Hypothalamus (tissue), 51 donors: ENCODE measurements at places on chromosomes 4 and X.

DNA sequence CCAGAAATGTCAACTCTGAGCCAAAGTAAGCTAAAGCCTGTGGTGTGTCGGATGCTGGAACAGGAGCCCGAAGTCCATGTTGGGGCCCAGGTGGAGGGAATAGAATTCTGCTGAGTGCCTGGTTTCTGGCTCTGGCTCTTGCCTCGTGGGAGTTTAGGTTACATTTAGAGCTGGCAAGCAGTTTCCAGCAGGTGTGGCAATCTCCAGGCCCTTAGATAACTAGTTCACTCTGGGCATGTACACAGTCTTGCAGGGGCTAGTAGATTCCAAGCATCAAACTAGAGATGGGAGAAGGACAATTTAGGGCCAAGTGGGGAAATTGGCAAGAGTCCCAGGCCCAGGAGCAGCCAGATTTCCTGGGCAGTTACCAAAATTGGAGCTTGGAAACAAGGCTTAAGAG is 56.3 kb upstream of the STOX2 start:
- no peak for DNase-seq

DNA sequence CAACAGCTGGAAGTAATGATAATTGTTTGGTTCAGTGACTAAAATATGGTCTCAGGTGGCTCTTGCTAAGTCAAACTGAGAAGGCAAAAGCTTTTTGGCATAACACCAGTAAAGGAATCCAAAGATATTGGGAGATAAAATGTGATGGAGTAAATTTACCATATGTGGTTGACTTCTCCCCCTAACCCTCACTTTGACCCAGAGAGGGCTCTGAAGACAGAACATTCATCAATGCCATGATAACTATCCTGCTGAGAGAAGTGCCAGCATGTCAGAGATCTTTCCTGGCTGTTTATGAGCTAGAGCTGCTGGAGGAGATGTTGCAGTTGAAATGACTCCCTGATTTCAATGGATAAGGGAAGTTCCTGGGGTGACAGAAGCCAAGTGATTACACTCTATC is 213.4 kb downstream of the SPCS3 start:
- DNase-seq = no peak

- no peak for DNase-seq
These were observed 19.1 kb downstream of the HPGD start for GRCh38 chr4:174503079-174503715.

- no peak for DNase-seq
These were observed 196.7 kb downstream of the ZNF330 start for GRCh38 chr4:141417387-141417786.

- no peak for DNase-seq
These were observed 2.7 kb upstream of the TIMP1 start for GRCh38 chrX:47579537-47579936.

DNA sequence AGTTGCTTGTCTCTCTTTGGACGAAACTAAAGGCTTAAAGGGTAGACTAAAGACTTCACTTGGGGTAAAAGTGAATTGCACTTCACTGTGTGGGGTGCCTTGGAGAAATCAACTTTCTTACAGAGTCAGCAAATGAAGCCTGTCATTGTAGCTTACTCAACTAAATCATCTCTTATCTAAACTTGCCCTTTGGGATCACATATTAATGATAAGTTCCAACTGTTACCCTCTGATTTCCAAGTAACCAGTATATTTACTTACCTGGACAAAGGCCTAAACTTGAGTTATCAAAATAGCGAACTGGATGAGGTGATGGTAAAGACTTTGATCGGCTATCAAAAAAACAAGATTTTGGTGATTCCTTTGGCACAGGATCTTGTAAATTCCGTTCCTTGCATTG is 8.9 kb upstream of the BDH2 start:
- no peak for DNase-seq

DNA sequence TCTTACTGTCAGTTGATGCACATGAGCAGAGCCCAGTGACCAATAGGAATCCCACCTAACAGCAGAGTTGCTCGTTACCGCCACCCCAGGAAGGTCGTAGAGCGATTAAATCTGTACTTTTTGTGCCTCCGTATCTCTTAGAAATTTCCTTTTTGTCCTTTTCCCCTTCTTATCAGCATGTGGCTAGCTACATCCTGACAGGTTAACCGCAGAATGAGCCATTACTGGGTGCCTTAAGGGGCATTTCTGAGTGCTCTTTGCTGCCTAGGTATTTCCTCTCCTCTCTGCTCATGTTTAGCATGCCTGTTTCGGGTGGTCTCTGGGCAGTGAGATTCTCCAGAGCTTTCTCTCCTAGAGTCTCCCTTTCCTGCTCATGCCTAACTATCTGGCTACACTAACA is 530.5 kb downstream of the FAM133A start:
- DNase-seq = no peak

DNA sequence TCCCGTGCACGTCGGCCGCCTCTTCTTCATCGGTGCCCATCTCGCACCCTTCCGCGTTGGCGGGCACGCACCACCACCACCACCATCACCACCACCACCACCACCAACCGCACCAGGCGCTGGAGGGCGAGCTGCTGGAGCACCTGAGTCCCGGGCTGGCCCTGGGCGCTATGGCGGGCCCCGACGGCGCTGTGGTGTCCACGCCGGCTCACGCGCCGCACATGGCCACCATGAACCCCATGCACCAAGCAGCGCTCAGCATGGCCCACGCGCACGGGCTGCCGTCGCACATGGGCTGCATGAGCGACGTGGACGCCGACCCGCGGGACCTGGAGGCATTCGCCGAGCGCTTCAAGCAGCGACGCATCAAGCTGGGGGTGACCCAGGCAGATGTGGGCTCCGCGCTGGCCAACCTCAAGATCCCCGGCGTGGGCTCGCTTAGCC is 1.4 kb downstream of the POU4F2 start:
- DNase-seq = no peak

DNA sequence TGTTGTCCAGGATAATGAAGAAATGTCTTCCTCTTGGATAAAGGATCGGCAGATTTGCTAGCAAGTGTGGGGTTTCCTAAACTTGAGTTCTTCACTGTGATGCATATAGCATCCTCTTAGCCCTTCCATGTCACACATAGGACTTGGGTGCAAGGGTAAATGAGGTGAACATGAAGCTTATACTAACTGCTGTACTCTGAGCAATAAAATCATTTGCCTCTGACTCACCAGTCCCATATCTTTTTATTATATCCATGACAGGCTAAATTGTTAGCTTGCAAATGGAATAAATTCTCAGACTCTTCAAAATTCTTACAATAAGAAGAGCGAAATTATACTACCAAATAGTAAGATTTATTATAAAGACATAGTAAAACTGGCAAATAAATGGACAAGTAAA is 14.7 kb upstream of the TBC1D1 start:
- no peak for DNase-seq

DNA sequence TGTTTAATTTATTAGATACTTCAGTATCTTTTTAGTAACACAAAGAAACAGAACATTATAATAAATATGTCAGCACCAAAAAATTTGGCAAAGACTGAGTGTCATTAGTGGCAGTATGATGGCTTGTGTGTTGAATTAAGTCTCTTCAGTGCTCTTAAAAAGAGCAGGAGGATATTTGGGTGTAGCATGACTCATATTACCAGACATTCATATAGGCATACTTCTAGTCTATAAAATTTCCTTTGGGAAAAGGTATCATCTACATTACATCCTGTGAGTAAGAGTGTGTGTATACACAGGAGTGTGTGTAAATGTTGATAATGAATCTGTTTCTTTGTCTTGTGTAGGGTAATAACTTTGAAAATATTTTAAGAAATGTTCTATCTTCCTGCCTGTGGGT is 135.7 kb downstream of the CNKSR2 start:
- DNase-seq = no peak

- no peak for DNase-seq
These were observed 27.0 kb downstream of the GUCY1B1 start for GRCh38 chr4:155785828-155786227.

GRCh38 chr4:158411269-158411668 is 110.4 kb upstream of the RXFP1 start:
- no peak for DNase-seq

- no peak for DNase-seq
These were observed 80.1 kb downstream of the ANAPC4 start for GRCh38 chr4:25457053-25457715.

DNA sequence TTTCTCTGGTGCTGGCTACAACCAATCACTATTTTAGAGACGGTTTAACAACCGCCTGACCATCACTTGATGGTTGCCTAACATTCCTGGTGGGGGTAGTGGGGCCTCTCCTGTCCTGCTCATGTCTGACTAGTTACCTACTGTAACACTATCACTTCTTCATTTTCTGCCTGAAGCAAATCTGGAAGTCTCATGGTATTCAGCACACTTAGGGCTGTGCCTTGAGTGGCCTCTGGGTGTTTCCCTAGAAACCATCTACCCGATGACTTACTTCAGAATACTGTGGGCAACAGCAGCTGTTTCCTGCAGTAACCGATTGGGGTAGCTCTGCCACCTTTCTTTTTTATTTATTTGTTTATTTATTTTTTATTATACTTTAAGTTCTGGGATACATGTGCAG is 880.1 kb upstream of the INTU start:
- no peak for DNase-seq

GRCh38 chrX:10633722-10634121 is 13.3 kb upstream of the MID1 start:
- DNase-seq = no peak

DNA sequence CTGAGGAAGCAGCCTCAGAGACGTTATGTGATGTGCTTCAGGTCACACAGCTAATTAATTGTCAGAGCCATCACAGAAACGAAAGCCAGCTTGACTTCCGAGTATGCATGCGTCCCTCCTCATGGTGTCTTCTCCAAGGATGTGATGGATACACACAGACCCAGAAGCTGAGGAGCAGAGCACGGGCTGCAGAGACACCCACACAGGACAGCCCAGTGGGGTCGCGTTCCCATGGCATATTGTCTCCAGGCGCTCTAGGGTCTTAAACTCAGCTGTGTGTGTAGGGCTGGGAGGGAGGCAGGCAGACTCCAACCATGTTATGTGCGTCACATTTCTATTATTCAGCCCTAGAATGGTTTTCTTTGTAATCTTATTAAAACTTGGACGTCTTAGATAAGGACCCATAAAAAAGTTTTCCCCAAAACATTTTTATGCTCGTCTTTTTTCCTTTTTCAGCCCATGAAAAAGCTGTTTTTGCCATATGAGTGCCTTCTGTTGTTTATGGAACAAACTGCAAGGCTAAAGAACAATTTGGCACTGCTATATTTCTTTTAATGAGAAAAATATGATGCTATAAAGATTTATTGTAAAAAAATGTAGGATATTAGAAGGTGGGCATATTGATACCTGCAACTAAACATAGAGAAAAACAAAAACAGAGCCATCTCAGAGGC is 48.5 kb downstream of the TENM3 start:
- no peak for DNase-seq

- DNase-seq = no peak
These were observed 77.7 kb upstream of the DCAF8L1 start for GRCh38 chrX:28058901-28059300.

- no peak for DNase-seq
These were observed 40.5 kb downstream of the FABP2 start for GRCh38 chr4:119281393-119281792.

GRCh38 chr4:5863461-5864113 is 29.3 kb downstream of the CRMP1 start:
- DNase-seq = no peak

DNA sequence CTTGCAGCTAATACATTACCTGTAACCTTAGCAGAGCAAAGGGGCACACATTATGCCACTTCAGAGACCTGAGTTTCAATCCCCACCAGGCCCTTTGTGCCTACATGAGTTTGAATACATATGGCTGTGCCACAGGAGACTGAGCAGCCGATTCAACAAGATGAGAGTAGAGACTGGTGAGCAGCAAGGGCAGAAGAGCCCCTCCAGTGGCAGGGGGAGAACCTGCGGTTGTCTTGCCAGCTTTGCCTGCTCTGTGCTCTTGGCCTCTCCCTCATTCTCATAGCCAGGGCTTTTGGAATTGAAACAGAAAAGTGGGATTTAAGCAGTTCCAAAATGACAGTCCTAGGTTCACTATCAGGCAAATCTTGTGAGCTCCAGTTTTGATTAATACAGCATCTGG is 52.3 kb upstream of the CLNK start:
- no peak for DNase-seq

GRCh38 chrX:70613295-70613694 is 168.7 kb downstream of the DLG3 start:
- no peak for DNase-seq

- no peak for DNase-seq
These were observed 45.9 kb downstream of the FGFRL1 start for GRCh38 chr4:1057403-1057745.

DNA sequence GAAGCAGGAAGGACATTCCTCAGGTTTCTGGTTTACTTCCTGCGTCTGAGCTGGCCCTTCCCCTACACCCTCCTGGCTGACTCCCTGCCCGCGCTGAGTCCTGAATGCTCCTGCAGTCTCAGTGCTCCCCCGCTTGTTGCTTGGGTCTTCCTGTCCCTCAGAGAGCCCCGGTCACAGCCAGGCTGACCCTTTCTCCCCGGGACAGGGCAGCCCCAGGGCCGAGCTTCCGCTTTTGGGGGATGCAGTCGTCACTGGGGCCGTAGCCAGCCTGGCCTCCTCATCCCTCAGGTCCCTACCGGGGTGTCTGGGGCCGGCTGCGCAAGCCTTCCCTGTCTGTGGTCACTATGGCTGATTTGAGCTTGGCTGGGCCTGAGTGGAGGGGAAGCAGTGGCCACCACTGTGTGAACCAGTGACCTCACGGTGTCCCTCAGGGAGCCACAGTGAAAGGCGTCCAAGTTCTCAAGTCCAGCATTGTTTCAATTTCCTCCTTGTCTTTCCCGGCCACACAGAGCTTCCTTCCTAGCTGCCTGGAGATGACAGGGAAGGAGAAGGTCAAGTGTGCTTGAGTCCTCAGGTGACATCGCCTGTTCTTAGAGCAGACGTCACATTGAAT is 34.1 kb upstream of the ASMTL start:
- no peak for DNase-seq

- no peak for DNase-seq
These were observed 38.7 kb upstream of the GRID2 start for GRCh38 chr4:92265021-92265420.

DNA sequence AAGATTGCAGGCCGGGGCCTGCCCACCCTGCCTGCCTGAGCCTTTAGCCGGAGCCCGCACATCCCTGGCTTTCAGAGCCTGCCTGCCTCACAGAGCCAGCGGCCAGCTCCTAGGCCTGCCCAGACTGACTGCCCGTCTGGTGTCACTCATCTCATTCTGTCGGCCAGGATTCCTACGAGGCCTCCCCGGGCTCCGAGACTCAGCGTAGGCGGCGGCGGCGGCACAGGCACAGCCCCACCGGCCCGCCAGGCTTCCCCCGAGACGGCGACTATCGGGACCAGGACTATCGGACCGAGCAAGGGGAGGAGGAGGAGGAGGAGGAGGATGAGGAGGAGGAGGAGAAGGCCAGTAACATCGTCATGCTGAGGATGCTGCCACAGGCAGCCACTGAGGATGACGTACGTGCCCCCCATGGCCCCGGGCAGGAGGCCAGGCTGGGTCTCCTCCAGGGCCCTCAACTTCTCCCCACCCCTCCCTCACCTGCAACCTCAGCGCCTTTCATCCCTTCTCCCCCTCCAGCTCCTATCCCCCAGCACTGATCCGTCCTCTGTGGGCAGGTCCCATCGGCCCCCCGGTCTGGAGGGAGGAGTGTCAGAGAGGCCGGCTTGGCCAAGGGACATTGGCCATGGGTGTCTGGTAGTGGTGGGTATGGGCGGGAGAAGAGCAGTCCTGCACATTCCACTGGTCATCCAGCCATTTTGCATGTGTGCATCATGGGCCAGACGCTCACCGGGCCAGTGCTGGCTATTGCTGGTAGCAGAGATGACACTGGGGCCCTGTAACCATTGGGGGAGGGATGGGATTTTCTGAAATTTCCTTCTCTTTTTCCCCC is 22.6 kb upstream of the UBA1 start:
- no peak for DNase-seq
